SW480 (cell line): ENCODE measurements at places on chromosomes 5 and 9.

- DNase-seq, result no peak
Measured at GRCh38 chr9:101674165-101674564, 64.3 kb downstream of the GRIN3A start.

GRCh38 chr5:171410181-171410580 is 9.3 kb upstream of the FGF18 start:
- no peak for DNase-seq

DNA sequence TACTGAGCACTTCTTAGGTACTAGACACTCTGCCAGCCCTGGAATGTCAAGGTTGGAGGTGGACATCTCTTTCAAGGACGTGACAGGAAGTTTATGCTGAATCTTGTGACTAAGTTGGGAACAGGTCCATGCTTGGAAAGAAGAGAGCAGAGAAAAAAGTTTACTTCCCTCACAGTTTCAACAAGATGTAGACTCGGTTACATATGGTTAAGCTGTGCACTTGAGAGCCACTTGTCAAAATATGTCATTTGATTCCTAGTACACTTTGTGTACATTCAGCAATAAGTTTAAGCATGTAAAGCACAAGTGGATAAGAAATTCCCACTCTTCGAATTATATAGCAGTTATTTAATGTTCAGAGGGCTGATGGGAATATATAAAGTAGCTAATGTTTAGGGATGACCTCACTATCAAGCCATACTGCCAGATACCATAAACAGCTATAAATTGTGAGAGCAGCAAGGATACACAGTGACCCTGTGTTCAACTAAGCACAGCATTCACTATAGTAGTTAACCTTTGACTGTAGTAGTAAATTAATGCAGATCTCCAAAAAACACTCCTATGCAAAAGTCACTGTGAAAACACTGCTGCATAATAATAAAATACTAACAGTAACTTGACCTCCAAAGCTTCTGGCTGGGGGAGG is 1944.6 kb upstream of the WWC1 start:
- DNase-seq, result no peak

- peak; percentile 38 for DNase-seq
Measured at GRCh38 chr5:171823269-171823668, 37.7 kb downstream of the SMIM23 start.

DNA sequence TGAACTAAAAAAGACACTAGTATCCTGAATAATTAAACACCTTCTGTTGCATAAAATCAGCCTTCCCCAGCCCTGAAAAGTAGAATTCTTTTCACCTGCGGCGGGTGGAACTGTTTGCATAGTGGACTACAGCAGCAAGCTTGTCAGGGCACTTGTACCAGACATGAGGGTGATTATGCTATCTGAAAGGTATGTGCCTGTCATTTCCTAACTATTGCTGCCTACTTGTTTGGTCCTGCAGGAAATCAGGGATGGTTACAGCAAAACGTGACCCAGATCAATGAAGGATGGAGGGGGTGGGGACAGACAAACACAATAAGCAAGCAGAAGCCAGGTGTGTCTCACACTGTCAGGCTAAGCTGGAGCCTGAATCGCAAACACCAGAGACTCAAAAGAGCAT is 385.6 kb downstream of the MLLT3 start:
- no peak for DNase-seq

- peak; percentile 53 for DNase-seq
Measured at GRCh38 chr9:31542384-31543055, 841.9 kb upstream of the ACO1 start.

DNA sequence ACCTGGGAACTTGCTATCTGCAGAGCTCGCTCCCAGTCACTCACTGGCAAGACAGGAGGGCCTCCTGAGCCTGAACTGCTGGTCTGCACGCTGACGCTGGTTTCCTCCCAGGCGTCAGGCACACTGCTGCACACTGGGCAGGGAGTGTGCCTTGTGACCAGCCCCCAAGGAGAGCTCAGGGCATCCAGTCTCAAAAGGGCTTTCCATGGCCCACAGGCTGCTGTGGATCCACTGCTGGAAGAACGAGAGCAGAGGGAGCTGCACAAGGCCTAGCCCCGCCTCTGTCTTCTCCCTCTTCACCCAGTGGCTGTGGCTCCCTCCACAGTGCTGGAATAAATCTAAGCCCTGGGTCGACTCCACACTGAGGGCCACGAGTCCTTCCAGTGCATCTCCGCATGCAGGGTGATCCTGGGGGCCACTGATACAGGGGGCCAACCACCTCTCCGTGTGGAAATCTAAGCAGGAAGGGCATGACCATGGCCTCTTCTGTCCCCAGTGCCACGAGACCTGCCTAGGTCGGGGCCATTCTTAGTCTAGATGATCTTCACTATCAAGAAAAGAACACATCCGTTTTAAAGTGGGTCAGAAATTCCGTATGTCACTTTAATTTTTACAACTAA is 93.6 kb downstream of the CAMSAP1 start:
- DNase-seq, result no peak

GRCh38 chr5:82327941-82328340 is 49.8 kb upstream of the RPS23 start:
- DNase-seq, result no peak
